ENCODE measurements at places on chromosomes 11 and 22. TPM values are rescaled to one million over a fixed set of nuclear protein-coding genes. Genes with fewer than 3 reads are reported as not detected.

- no peak for DNase-seq
- H3K36me3 ChIP-seq: no peaks in the 10 kb centered on the region
- H3K4me3 ChIP-seq: no peak overlapping the region
Measured at GRCh38 chr11:10348650-10349280, 43.9 kb downstream of the ADM start.

The NPAS4 gene
- total RNA-seq: 0.52 TPM

The WT1 gene
- not detected for total RNA-seq

- peak; percentile 33 for DNase-seq
- peaks cover 24% of the 10 kb centered on the region for H3K36me3 ChIP-seq
- H3K4me3 ChIP-seq: peak overlapping the region; percentile 45
- no peaks in the 10 kb centered on the region for H3K27me3 ChIP-seq
- H3K27ac ChIP-seq: peak overlapping the region; percentile 66
Measured at GRCh38 chr22:31944700-31945442, 536 bp downstream of the YWHAH start.

The TMEM86A gene
- total RNA-seq: 0.42 TPM

The OR51V1 gene
- not detected for total RNA-seq

The OR51I1 gene
- not detected for total RNA-seq

The WNT11 gene
- not detected for total RNA-seq
